Smooth muscle cell of bladder (primary cell): ENCODE measurements at places on chromosomes 4 and X. TPM values are rescaled to one million over a fixed set of nuclear protein-coding genes. Genes with fewer than 3 reads are reported as not detected.

The NMU gene
- total RNA-seq = not detected in 2 replicates

The F8A2 gene
- total RNA-seq = not detected in 2 replicates

The SRPX2 gene
- 29.2 and 32.7 TPM in 2 replicates for total RNA-seq

The ENPEP gene
- total RNA-seq = under 0.01 and 0.28 TPM in 2 replicates

The LNX1 gene
- 1.7 and 6.5 TPM in 2 replicates for total RNA-seq

The LRAT gene
- total RNA-seq = under 0.01 and 0.18 TPM in 2 replicates

The KLHL13 gene
- total RNA-seq = 39.1 and 55.6 TPM in 2 replicates

The SLITRK4 gene
- total RNA-seq = under 0.01 and 0.46 TPM in 2 replicates

The SFRP2 gene
- 2.0 TPM in 1 of 2 replicates, not detected in the other for total RNA-seq

The BBS12 gene
- total RNA-seq = 6.8 and 8.0 TPM in 2 replicates

The TLR8 gene
- not detected in 2 replicates for total RNA-seq

The TKTL2 gene
- total RNA-seq = under 0.01 TPM in 1 of 2 replicates, not detected in the other

The FAM9C gene
- total RNA-seq = under 0.01 and 0.18 TPM in 2 replicates

The NIPAL1 gene
- under 0.01 TPM in 2 replicates for total RNA-seq

The SOWAHB gene
- not detected in 2 replicates for total RNA-seq

The FMR1NB gene
- total RNA-seq = 0.14 TPM in 1 of 2 replicates, not detected in the other

The CPLX1 gene
- not detected in 2 replicates for total RNA-seq

The HPRT1 gene
- total RNA-seq = 11.7 and 14.8 TPM in 2 replicates

The PAGE5 gene
- 1.0 and 1.4 TPM in 2 replicates for total RNA-seq

The FLNA gene
- total RNA-seq = 1,760 and 2,009 TPM in 2 replicates

The CDKL5 gene
- 2.9 and 3.3 TPM in 2 replicates for total RNA-seq

The SPANXN4 gene
- total RNA-seq = not detected in 2 replicates

The H2BW2 gene
- total RNA-seq = not detected in 2 replicates

The CENPU gene
- total RNA-seq = 1.7 and 1.8 TPM in 2 replicates

The USP26 gene
- not detected in 2 replicates for total RNA-seq

The SORCS2 gene
- total RNA-seq = 1.1 and 3.8 TPM in 2 replicates

The PDE6B gene
- 1.1 and 1.3 TPM in 2 replicates for total RNA-seq

The ASB11 gene
- not detected in 2 replicates for total RNA-seq

The ZCCHC12 gene
- under 0.01 TPM in 1 of 2 replicates, not detected in the other for total RNA-seq
